ENCODE measurements at places on chromosomes 4 and X.

GRCh38 chrX:2629316-2630007 is 61.6 kb upstream of the CD99 start:
- peak; percentile 31 for DNase-seq

GRCh38 chr4:123777373-123777772 is 380.8 kb downstream of the SPRY1 start:
- DNase-seq = no peak

DNA sequence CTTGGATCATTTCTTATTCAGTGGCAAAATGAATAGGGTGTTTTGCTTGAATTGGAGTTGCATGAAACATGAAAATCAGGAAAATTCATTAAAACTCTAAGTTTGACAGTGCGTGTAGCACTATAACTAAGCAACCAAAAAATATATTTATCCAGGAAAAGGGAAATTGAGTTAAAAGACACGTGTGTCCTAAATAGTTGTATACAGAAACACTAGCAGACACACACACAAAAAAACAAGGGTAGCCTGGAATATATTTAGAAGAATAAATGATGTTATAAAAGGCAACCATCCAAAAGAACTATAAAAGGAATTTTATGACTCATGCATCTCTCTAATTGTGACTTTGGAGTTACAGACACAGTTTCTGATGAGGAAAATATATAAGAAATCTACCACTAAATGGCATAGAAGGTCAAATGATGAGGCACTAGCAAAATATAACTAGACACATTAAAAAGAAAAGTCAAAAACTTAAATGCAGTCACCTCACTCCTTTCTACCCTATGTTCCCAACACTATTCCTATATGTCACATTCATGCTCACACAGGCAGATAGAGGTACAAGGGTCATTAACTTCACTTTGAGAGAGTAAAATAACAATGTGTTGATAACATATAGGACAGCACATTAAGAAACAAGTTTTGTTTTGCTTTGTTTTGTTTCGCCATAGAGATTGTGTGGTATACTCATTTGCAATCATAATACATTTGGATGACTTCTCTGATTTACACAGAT is 793.6 kb upstream of the INTU start:
- DNase-seq = no peak

GRCh38 chr4:102678107-102678506 is 82.7 kb downstream of the MANBA start:
- DNase-seq = no peak

DNA sequence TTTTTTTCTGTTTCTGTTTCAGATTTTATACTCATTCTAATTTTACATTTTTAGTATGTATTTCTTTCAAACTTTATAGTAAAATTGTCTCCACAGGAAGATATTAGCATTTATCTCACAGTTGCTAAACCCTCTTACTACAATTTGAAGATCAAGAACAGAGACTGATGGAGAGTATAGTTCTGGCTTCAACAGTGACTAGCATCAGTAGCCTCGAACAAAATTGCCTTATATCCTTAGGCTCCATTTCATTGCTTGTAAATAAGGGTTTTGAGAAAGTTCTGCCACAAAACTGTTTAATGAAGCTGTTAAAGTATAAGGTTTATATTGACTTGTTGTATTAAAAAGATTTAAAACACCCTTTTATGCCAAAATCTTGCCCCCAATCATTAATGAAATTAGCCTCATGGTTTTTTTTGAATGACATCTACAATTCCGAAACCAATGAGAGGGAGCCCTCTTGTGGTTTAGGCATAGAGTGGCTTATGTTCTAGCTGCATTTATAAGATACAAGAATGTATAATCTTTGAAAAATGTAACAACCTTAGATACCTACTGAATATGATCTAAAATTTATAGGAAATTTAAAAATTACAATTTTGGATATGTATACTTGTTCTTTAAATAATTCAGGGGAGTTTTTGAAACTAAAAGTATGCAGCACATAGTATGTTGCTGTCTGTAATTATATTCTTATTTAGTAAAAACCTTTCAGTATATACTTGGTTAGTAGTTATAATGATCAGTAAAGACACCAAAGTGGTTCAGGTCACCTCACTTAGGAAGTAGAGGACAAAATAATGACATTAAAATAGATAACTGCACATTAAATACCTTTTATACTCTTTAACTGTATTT is 109.8 kb upstream of the HPGD start:
- DNase-seq = no peak

DNA sequence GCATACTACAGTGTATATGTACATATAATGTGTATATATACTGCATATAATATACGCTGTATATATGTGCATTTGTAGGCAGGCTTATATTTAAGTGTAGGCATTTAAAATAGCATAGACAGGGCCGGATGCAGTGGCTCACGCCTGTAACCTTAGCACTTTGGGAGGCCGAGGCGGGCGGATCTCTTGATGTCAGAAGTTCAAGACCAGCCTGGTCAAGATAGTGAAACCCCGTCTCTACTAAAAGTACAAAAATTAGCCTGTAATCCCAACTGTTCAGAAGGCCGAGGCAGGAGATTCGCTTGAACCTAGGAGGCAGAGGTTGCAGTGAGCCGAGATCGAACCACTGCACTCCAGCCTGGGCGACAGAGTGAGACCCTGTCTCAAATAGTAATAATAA is 78.4 kb downstream of the JAKMIP1 start:
- no peak for DNase-seq

DNA sequence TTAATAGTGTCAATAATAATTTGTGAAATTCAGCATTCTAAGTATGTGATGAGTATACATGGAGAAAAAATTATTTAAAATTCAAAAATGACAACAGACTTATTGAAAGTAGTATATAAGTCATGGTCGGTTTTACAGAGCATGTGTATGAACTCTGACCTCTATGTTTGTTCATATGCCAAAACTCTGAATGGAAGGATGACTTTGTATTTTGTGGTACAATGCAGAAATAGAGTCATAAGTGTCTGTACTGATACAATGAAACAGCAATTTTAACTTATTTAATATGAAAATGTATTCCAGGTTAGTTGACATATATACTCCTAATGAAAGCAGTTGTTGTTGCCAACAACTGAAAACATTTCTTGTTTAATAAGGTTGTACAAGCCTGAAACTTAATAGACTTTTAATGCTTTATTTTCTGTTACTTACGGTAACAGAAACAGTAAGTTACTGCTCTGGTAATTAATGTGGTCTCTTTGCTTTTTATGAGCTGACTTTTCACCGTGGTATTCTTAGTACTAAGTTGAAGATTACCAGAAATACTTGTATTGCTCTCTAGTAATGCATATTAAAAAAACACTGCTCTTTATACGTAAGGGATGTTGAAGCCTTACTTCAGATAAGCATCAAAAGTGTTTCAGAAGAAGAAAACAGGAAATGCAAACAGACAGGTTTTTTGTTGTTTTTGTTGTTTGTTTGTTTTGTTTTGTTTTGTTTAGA is 1.9 kb downstream of the UBE2K start:
- DNase-seq = no peak

GRCh38 chr4:32025851-32026459 is 1305.8 kb downstream of the PCDH7 start:
- no peak for DNase-seq

DNA sequence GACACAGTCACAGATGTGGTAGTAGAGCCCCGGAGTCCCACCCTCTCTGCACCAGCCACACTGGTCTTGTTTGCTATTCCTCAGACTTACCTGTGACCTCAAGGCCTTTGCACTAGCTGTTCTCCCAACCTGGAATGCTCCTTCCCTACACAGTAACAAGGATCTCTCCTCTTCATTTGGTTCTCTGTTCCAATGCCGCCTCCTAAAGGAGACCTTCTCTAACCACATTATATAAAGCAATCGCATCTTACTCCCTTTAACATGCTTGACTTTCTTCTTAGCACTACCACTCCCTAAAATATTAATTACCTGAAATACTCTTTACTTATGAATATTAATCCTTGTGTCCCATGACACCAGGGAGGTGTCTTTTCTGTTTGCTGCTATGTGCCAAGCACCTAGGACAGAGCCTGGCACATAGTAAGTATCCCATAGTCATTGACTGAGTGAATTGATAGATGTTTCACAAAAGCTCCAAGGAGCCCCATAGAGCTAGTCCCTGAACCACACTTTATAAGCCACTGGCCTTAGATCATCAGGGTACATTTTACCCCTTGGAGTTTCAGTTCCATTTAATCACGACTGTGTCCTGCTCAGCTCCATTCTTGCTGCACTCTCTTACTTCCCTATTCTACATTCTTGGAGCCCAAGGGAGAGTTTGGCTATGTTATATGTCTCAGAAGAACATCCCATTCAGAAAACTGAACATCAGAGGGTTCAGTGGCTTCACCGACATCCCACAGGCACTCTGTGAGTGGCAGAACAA is 312.7 kb downstream of the RAB28 start:
- DNase-seq = no peak

- DNase-seq = no peak
Measured at GRCh38 chr4:32061916-32062315, 1341.7 kb downstream of the PCDH7 start.

DNA sequence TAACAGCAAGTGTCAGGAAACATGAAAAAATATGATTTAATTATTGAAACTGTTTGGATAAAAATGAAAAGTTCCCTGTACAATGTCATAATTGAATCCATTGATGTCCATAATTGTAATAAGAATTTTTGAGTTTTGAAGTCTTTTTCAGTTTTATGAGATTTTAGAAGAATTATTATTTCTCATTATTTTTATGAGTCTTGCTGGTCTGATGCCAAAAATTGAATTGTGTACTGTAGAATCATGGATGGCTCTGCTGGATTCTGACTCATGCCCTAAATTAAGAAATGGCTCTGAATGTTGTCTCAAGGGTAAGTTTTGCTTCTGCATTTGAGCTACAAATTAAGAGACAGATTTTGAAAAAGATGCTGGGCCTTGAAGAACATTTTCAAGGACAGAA is 132.8 kb upstream of the MAP9 start:
- DNase-seq = no peak

GRCh38 chr4:26081795-26082498 is 167.9 kb downstream of the SMIM20 start:
- no peak for DNase-seq

- DNase-seq = no peak
Measured at GRCh38 chr4:158770671-158771070, 1.8 kb downstream of the FNIP2 start.

DNA sequence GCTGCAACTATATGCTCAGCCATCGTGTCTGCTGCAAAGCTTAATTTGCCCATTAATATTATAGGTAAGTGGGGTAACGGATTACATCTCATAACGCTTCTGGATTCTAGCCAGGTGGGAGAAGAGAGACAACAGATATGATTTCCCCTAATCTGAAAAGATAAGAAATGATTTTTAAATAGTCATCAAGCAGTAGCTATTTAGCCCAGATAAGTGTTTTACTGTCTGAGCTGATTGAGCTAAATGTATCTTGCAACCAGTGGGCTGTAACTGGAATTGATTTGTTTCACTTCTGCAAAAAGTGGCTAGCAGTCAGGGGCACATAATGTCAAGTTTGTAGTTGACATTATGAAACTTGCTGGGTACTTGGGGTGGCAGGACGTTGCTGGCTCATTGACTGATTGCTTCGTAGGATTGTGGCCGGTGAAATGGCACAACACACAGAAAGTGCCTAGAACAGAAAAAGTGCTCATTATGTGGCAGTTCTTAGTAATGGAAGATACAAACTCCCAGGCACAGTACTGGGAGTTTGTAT is 18.5 kb downstream of the LAP3 start:
- no peak for DNase-seq

DNA sequence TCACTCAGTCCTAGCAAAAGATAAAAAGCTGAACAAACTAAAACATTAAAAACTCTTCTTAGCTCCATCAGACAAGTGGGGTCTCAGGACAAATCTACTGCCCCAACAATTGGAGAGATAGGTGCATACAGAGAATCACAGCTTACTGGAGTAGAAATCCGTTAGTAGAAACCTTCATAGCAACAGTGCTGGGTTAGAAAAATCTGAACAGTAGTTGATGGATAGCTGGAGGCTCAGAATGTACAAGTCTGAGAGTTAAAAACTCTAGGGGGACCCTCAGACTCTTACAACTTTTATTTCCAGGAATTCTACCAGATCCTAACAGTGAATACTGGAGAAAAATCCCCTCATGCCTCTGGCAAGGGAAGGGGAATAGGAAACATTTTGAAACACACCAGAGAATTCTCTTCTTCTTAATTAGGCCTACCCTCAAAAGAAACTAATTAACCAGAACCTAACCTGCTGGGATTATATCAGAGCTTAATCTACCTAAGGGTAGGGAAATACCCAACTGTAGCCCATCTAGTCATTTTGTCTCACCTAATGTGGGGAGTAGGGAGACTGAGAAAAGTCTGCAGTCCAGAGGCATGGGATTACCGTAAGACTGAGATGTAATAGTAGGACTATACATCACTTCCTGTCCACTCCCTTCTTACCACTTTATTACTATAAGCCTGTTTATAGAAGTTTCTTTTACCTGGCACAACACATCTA is 165.0 kb upstream of the CTSO start:
- DNase-seq = no peak

DNA sequence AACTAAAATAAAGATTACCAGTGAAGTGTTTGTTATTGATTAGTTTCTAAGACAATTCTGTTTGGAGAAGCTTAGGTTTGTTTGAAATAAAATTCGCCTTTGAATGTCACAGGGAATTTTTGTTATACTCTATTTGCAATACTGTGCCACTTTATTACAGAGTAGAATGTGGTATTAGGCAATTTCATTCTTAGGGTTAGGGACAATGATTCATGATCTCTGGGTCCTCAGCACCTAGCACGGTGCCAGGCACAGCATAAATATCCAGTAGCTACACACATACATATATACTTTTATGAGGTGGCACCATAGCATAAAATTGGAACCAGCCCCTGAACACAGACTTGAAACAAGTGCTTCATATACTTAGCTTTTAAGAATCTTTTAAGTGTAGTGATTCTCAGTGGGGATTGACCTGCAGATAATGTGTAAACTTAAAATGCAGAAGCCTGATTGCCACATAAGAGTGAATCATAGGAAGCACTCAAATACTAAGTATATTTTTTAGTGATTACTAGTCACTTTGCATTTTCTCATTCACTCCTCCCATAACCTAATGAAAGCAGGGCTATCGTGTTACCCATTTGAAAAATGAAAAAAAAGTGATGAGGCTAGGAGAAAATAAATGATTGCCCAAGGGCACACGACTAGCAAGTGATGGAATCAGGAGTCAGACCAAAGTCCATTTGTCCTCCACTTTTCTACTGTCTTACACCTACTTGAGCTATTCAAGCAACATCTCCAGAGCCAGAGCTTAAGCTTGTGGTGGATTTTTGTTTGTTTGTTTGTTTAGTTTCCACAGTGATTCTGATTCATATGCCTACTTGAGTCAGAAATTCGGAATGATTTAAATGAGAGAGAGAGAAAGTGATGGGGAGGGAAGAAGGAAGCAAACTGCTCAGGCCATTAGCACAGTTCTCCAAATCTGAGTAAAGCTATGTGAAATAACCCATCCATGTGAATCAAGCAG is 366.0 kb upstream of the FGF13 start:
- DNase-seq = no peak

Measured in T-helper 22 cell (primary cell).